ENCODE measurements at places on chromosomes 4 and X.

GRCh38 chrX:39459204-39459603 lies 638.6 kb downstream of the BCOR start:
- DNase-seq, result no peak

DNA sequence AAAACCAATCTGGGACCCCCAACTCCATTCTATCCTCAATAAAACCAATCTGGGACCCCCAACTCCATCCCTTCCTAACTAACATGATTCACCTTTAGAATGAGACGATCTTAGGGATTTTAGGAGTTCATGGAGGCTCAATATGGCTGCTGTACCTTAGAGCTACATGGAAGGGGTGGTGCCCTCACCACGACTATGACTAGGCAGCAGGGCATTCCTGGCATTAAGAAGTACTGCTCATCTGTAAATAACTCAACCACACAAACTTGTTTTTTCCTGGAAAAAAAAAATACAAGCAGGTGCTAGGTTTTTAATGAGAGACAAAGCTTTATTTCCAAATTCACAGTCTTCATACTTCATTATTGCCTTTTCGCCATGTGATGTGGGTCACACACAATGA lies 346.5 kb upstream of the FAT1 start:
- DNase-seq, result peak; percentile 18

DNA sequence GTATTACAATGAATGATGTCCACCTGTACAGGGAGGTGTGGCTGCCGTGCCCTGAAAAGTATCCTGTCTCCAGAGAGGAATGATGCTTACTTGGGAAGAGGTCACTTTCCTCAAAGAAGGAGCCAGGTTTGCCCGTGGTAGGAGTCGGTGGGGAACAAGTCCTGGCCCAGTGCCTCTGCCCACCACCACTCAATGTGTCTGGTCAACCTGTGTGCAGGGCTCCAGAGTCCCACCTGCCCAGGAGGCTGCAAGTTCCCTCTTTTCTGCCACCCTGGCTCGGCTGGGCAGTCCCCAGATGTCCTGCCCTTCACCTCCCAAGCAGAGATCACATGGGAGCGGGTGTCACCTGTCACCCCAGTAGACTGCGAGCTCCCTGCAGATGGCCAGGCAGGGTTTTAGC lies 75.4 kb upstream of the C4orf50 start:
- no peak for DNase-seq

GRCh38 chrX:107384397-107385105 lies 64.9 kb upstream of the FRMPD3 start:
- no peak for DNase-seq

DNA sequence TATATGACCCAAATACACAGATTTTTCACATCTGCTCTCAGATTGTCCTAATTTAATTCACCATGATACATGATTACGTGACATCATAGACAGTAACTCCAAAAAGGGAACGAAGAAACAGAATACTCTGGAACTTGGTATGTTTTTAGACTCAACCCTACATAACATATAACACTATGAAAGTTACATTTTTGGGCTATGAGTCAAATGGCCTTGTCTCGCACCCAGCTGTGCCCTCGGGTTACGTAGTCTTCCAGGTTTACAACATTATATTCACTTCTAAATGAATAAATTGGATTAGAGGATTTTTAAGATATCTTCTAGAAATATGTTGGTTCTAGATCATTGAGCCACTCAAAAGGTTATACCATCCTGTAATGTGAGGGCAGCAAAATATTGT lies 2089.6 kb upstream of the TENM3 start:
- DNase-seq, result no peak

DNA sequence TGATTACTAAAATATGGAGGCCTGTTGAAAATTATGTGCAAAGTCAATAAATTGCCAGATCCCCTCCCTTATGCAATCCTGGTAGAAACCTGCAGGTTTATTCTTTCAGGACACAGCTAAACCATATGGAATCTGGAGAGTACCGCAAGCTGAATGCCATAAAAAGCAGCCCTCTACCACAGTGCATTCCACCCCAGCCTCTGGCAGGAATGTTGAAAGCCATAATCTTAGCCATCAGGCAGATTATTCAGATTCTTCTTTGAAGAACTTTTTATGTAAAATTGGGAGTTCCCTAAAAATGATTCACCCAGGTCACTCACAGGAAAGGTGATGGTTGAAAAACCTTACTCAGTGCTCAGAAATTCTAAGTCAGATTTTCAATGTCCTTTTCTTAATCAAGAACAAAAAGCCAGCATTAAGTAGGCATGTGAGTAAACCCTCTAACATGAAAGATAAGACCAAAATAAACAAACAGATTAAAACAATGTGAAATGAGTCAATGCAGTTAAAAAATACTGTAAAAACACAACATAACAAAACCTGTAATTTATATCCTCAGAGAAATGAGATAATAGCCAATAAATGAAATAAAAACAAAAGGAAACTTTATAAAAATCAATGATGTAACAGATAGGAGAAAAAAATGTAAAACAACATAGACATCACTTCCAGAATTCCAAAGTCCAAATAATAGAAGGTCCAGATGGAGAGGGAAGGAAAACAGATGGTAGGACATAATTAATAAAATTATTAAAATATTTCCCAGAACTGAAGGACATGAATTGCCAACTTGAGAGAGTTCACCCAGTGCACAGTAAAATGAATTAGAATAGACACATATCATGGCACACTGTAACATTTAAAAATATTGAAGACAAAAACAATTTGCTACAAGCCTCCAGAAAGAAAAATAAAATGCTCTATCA lies 226.9 kb downstream of the FSTL5 start:
- peak; percentile 49 for DNase-seq

DNA sequence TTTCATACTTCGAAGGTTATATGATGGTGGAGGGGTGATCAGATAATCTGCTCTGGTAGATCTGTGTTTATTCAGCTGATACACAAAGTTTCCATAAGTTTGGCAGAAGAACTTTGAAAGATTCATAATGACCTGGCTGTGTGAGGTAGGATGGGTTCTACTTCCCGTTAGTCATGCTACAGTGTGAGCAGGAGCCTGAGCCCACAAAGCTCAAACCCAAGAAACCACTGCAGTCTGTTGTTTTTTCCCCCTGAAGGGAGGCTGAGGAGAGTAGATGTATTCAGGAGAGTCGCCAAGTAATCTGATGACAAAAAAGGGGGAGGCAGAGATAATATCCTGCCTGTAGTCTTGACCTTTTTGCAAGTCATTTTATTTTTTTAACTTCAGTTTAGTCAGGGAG lies 52.8 kb upstream of the PPP3CA start:
- DNase-seq, result no peak

GRCh38 chrX:103253608-103254007 lies 1.3 kb downstream of the TCEAL8 start:
- no peak for DNase-seq

- no peak for DNase-seq
Measured at GRCh38 chrX:125005863-125006262, 313.8 kb upstream of the TEX13C start.

GRCh38 chrX:134645936-134646543 lies 12.2 kb downstream of the PLAC1 start:
- no peak for DNase-seq

DNA sequence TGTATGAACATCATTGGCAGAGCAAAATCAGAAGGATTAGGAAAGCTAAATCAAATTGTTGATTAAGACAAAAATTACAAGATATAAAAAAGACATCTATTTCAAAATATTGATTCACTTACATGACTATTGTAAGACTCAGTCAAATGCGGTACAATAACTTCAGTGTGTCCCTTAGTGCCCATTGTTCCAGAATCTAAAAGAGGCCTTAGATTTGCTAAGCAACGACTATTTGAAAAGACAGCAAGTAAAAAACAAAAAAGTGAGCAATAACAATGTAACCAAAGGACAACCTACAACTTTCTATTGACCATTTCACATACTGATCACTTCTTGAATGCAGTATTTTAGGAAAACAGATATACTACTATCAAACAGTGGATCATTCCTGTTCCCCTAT lies 65.6 kb downstream of the UBA6 start:
- DNase-seq, result no peak

DNA sequence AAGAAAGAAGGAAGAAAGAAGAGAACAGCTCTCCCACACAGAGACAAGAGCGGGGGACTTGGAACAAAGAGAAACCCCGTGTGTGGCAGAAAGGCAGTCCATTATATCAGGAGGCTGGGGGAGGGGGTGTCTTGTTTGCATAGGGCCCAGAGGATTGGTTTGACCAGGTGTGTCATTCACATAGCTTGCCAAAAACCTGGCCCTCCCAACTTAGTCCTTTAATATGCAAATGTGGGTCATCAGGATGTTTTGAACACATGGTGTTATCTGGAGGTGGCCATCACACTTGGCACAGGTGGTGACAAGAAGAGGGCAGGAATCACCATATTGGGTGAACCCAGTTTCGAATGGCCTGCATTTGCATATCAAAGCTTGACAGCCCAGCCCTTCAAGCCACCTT lies 111.7 kb downstream of the LINC00632 start:
- DNase-seq, result no peak

DNA sequence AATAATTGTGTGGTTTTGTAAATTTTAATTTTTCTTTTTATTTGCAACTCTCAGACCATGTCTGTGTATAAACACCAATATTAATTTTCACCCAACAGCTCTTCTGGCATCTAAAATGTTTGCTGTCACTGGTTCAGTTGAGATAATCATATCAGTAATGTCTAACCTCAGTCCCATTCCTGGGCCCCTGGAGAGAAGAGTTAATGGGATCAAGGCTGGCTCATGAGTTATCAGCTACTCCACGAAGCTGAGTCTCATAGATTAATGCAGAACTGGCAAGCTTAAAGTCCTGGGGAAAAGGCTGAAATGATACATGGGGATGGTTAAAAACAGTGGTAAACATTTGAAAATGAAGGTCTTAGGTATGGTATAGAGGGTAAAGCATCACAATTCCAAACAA lies 28.4 kb upstream of the TSPAN5 start:
- DNase-seq, result no peak

- no peak for DNase-seq
Measured at GRCh38 chr4:184288451-184289178, 70.9 kb upstream of the ENPP6 start.

GRCh38 chr4:74624351-74625151 lies 169.8 kb downstream of the BTC start:
- DNase-seq, result peak; percentile 94

GRCh38 chr4:8666581-8666980 lies 74.0 kb downstream of the CPZ start:
- DNase-seq, result no peak

DNA sequence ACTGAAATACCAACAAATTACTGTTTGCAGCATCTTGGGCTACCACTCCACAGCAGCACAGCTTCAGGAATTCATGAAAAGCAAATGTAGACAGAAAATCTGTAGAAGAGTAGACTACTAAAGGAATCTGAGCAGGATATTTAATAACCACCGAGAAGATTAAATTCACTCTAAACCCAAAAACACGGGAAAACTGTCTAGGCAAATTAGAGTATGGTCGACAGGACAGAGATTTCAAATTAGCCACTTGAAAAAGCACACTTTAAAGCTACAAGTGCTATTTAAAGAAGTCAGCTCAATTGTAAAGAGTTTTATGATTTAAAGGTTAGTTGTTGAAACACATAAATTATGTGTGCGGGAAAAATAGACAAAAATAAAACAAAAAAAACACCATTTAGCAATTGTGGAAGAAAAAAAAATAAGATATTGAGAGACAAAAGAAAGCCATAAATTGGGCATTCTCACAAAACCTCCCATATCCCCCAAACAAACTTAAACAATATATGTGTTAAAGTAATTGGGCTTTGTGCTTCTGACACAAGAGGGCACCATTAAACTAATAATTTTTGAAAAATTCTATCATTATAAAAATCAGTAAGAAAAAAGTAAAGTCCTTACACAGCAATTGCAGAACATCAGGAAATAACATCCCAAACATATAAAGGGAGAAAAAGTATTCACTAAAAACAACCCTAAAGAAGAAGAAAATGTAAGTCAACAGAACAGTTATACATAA lies 880.8 kb downstream of the TECRL start:
- DNase-seq, result no peak

GRCh38 chrX:53684415-53685192 lies 1.9 kb downstream of the HUWE1 start:
- no peak for DNase-seq

DNA sequence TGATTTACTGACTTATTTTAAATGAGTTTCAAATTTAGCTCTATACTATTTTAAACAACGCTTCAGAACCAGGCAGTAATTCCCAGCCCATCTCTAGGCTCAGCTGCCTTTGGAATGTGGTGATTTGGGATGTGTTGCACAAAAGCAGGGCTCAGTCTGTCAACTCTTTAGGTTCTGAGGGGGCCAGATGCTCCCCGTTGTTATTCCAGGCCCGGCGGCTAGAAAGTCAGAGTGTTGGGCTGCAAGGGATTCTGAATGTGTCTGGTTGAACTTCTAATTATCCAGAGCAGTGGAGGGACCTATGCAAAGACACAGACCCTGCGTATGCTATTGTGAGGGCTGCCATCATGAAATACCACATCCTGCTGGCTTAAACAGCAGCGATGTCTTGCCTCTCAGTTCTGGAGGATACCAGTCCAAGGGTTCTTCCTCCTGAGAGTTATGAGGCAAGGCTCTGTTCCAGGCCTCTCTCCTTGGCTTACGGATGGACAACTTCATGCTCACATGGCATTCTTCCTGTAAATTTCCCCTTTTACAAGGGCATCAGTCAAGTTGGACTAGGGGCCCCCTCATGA lies 123.2 kb upstream of the TRIM2 start:
- DNase-seq, result no peak

DNA sequence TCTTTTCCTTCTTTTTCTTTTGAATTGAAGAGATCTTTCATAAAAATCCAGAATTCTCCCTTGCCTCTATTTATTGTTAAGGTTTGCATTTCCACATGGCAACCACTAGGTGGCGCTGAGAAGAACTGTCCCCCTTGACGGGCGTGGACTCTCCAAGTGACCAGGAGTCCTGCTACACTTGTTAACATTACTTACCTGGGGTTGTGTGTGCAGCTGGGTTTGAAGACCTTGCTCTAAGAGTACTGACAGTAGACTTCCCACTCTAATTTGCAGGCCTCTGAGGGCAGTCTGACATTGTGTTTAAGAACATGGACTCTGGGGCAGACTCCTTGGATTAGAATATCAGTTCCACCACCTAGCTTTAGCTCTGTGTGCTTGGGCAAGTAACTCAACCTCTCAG lies 52.8 kb downstream of the GPRIN3 start:
- peak; percentile 41 for DNase-seq

- no peak for DNase-seq
Measured at GRCh38 chr4:48137846-48138245, 3.8 kb upstream of the TXK start.

DNA sequence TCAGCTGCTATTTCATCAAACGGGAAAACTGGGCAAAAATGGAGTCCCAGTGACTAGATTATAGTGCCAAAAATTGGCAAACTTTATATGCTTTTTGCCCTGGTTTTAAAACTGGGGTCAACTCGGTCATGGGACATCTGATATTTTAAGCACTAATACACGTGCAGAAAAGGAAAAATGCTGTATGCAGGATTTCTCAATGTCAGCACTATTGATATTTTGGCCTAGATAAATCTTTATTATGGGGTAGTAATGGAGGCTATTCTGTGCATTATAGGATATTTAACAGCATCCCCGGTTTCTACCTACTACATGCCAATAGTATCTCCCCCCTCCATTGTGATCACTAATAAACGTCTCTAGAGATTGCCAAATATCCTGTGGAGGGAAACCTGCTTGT lies 870.9 kb upstream of the IGFBP7 start:
- no peak for DNase-seq
